ENCODE measurements at places on chromosomes 2 and 18.

DNA sequence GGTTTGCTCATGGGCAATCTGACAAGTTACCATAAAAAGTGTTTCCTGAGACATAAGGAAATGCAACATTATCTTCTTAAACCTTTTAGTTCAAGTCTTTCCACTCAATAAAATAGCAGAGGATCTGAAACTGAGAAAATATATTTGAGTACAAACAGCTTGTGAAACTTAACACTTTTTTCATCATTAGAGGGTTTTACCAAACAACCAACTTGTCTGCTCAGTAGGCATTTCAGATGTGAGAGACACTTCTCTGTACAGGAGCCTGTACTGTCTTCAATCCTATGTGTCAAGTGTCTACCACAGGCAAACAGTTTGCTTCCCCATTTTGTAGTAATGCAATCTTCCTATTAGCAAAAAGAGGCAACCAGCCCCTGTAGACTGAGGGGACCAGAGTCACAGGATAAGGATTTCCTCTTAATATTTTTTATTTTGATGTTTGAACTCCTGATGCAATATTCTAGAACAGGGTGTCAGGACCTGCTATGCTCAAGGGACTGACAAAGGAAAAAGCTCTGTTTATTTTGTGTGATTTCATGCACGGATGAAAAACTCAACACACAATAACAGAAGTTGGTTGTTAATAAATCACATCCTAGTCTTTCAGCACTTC is 159.1 kb upstream of the LHCGR start:
- DNase-seq = no peak

DNA sequence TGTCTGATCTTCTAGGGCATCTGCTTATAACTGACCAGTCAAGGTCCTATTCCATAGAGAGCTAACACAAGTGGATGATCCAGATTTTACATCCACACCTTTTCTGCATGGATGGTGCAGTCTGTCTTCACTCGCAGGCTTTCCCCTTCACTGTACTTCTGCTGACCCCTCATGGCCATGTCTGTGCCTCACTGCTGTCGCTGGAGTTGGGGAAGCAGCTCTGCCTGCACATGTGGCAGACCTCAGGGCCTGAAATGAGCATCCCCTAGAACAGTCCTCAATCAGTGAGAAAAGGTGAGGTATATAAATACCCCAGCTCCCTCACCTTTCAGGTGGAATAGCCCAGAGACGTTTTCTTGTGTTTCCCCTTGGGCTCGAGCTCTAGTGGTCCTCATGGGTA is 233.8 kb downstream of the ANKRD36B start:
- DNase-seq = no peak

DNA sequence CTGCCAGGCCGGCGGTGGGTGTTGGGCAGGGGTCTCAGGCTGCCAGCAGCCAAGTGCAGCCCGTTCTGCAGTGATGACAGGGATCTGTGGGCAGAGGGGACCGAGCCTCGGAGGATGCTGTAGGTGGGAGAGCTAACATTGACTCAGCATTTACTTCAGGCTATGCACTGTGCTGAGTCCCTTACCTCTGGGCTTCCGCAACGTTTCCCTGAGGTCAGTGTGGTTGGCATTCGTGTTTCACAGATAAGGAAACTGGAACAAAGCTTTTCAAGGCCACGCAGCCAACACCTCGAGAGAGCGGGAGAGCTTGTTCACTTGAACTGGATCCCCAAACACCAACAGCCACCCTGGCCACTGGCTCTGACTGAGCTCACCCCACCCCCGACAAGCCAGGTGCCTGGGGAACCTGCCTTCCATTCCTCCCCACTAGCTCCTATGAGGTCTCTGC is 839 bp upstream of the GPR148 start:
- no peak for DNase-seq

DNA sequence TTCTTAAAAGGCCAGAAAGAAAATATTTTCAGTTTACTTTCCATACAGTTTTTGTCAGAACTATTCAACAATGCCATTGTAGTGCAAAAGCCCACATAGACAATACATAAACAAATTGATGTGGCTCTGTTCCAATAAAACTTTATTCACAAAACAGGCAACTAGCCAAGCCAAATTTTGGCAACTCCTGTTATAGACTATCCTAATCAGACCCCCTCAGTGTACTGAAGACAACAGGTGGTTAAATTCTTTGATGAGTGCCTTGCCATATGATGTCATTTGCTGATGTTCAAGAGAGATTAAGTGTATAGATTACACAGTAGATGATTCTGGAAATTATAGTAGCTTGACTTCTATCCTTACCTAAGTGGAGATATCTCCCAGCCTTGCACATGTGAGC is 83.4 kb downstream of the FANCL start:
- DNase-seq = no peak

DNA sequence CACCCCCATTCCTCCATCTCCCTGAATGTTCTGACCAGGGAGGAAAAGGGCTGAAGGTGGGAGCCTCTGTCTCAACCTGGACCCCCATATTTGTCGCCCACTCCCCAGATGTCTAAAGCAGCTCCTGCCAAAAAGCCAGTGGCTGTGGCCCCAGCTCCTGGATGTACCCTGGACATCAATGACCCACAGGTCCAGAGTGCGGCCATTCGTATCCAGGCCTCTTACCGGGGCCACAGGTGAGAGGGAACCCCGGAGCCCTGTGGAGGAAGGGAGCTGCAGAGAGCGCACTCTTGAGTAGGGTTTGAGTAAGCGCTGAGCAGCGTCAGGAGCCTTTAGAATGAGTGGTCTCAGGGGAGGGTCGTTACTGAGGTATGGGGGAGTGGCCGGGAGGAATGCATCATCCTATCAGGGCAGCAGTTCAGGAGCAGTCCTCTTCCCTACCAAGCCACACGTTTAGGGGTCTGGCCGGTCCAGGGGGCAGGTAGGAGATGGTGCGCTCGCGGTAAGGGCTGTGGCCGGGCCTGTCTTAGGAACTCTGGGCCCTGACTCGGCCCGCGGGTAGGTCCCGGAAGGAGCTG is 2.4 kb upstream of the GMPPA start:
- DNase-seq = no peak

DNA sequence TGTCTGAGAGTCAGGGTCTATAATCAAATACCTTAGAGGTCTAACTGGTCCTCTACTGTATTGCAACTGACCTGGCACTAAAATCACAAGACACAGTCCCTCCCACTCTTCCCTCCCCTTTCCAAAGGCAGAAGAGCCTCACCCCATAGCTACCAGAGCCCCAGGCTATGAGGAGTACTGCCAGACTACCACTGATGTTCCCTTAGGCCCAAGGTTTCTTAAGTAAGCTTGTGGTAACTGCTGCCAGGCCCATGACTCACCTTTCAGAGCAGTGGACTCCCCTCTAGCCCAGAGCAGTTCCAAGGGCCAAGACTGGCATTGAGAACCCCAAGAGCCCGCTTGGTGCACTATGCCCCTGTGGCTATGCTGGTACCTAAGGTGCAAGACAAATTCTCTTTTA is 1193.4 kb downstream of the DSC3 start:
- DNase-seq = no peak

DNA sequence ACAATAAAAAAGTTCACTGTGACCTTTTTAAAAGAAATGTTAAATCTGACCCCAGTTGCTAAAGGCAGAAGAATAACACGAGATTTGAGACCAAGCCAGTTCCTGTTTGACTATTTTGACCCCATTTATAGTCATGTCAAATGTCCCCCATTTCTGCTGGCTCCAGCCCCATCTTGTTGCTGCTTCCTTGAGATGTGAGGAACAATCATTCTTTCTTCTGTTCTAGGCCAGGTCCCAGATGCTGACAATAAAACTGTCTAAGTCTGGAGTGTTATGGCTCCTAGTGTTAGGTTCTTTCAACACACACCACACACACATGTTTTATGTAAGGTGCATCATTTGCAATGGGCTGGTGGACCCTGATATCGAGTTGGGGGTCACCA is 92.0 kb upstream of the CYP1B1 start:
- no peak for DNase-seq

DNA sequence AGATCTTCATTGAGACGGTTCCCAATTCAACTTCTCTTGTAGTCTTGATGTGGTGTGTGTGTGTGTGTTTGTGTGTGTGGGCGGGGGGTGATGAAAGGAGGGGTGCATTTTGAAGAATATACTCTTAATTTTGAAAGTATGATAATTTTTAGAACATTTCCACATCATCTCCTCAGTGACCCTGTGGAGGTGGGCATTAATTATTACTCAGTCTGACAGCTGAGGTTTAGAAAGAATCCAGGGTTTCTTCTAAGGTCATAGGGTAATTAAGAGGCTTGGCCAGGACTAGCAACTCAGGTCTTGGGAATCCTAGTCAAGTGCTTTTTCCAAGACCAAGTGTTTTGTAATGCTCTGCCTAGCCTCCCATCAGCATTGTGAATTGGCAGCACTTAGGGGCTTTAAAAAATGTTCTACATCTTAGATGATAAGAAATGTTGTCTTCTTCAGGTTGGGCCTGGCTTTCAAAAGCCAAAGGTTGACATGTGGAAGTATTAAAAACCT is 100.5 kb downstream of the SPTBN1 start:
- no peak for DNase-seq

DNA sequence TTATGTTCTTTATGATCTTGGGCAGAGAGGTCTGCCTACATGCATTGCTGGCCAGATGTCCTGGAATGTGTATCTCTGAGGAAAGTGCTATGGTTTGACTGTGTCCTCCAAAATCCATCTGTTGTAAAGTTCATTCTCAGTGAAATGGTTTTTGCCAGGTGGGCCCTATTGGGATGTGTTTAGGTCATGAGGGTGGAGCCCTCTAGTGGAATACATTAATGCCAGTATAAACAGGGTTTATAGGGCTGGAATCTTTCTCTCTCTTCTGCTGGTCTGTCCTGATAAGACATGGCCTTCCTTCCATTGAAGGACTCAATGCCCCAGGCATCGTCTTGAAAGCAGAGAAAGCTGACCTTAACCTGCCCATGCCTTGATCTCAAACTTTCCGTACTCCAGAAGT is 258.5 kb downstream of the RPIA start:
- no peak for DNase-seq

DNA sequence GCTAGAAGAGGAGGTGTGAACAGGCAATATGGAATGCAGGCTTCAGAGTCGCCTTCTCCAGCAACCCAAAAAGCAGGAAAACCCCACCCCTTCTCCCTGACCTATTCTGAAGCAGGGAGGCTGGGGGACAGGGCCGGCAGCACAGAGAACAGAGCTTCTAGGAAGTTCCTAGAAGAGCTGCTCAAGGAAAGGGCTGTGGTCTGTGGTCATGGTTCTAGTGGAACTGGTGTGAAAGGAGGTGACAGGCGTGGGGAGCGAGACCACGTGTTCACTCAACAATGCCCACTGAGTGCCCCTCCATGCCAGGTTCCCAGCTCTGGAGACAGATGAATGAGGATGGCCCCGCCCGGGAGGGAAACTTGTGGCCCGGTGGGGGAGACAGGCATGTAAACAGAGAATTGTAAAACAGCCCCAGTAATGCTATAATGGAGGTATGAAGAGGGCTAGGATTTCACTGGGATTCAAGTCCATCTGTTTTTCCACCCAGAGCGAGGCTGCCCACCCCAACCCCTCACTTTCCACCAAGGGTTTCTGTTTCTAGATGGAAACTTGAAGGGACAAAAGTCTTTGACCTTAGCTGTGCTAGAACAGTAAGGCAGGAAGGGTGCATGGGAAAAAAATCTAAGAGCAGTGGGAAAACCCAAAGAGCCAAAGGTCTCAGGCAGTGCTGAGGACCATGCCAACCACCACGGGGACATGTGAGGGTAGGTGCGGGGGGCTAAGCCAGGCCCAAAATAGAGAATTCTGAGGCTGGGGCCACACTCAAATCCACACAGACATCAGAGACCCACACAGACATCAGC is 71.8 kb downstream of the TNS1 start:
- DNase-seq = no peak

DNA sequence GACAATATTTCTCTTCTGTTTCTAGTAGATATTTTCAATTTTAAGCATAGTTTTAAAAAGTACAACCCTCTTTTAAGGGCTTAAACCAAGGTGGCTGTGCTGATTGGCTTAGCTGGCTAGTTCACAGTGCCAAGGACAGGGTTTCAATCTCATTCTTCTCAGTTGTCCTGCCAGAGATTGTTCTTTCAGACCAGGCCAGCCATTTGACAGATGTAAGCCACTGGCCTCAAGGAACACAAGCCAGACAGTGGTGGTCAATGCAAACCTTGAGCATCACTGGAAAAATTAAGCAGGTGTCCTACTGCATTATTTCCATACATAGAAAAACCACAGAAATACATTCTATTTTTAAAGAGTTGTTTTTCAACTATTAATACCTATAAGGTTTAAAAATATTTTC is 5.9 kb downstream of the RNF103 start:
- DNase-seq = no peak

- no peak for DNase-seq
Measured at GRCh38 chr18:45962461-45962860, 4.7 kb downstream of the EPG5 start.

DNA sequence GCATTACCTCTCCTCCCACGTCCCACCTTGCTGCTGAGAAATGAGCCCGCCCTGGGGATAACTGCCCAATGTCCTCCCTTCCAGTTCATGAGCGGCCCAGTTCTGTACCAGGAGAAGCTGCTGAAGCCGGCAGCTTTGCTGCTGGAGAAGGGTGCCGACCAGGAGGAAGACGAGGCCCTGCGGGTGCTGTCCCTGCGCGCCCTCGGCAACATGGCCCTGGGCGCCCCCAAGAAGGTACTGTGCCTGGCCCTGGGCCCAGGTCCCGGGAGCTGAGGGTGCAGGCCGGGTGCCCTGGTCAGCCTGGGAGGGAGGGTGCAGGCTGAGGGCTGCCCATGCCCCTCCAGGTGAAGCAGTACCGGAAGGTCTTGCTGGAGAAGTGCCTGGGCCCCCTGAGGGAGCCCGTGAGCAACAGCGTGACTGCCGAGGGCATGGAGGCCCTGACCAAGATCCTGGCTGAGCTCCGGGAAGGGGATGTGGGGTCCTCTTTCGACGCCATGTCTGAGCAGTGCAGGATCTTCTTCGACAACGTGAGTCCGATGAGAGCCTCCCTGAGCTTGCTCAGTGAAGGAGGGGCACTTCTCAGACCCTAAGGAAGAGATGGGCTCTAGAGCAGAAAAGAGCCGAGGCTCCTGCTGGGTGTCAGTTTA is 25.7 kb downstream of the HJURP start:
- no peak for DNase-seq

DNA sequence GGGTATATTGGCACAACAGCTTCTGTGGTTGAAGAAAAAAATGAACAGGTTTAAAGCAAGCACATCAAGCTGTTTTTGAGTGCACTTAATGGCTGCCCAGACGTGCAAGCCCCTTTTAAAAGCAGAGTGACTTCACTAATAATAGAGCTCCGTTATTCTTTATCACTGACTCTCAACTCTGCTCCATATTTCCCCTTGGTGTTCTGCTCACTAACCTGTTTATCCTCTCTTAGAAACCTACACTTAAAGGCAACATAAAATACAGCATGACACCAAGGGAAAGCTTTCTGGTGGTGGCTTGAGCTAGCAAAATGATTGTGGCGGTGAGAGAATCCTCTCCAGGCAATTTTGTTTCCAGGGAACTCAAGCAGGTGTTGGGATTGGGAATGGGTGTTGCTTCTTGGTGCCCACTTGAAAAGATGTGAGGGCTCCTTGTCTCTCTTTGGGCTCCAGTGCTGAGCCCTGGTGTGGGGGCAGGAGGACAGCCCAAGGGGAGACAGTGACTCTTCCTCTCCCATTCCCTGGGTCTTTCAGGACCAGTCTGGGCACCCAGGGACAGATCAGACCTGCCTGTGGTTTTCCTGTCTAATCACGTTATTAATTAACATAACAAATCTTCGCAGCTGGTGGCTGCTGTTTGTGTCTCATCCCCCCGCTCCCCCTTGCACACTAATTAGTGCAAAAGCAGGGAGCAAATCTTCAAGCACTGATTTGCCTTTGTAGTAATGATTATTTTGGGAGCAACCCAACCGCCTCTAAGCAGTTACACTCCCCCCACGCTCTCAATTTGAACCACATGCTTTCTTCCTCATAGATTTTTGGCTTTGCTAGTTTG is 289.4 kb upstream of the CXCR4 start:
- no peak for DNase-seq

- DNase-seq = no peak
Measured at GRCh38 chr2:215751200-215751910, 262.0 kb downstream of the MREG start.

Data from stimulated activated CD8-positive, alpha-beta memory T cell treated with anti-CD3 and anti-CD28 coated beads, Interleukin-4, amount 100 ng/mL, for 4 hours (primary cell).